ENCODE measurements at places on chromosomes 16 and 17. TPM values are rescaled to one million over a fixed set of nuclear protein-coding genes. Genes with fewer than 3 reads are reported as not detected.

GRCh38 chr17:45686250-45686649 is 97.9 kb upstream of the CRHR1 start:
- DNase-seq, result no peak

GRCh38 chr16:26993963-26994362 is 72.8 kb upstream of the C16orf82 start:
- no peak for DNase-seq

GRCh38 chr17:57424777-57425188 is 168.5 kb downstream of the MSI2 start:
- no peak for DNase-seq

- no peak for DNase-seq
Measured at GRCh38 chr17:57517632-57518456, 227.3 kb downstream of the CCDC182 start.

DNA sequence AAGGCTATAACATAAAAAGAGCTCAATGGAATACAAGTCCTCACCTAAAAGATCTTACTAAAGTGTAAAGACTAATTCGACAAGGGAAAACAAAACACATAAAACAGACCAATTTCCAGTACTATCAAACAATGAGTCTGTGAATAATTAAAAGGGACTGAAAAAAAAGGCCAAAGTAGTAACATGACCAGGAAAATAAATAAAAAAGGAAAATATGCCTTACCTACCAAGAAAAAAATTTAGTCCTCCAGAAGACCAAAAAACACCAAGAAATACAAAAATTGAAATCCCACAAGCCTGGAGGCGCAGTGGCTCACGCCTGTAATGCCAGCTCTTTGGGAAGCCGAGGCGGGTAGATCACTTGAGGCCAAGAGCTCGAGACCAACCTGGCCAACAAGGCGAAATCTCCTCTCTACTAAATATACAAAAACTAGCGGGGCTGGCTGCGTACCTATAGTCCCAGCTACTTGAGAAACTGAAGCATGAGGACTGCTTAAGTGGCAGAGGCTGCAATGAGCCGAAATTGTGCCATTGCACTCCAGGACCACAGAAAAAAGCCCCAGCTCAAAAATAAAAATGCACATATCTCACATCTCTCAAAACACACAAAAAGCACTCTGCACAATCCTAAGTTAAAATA is 60.8 kb downstream of the TEX14 start:
- no peak for DNase-seq

GRCh38 chr16:68487203-68487514 is 38.9 kb upstream of the SMPD3 start:
- no peak for DNase-seq

DNA sequence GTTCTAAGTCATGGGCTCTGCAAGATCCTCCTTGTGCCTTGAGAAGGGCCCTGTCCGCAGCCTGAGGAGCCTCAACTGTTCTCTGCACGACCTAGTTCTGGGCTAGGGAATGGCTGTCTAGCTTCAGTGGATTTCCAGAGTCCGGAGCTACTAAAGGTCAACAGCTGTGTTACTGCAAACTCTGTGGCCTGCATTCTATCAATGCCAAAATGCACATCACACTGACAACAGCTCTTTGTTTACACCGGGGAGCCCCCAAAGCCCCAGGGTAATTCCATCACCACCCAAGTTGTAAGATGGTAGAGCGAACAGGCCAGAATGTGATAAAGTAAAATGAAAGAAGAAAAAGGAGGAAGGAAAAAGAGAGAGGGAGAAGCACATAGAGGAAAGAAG is 610.2 kb downstream of the MAF start:
- no peak for DNase-seq

STH gene
- polyA plus RNA-seq, result not detected

LHX1 gene
- polyA plus RNA-seq, result 82.6 TPM

LITAFD gene
- not detected for polyA plus RNA-seq

- DNase-seq, result no peak
Measured at GRCh38 chr17:13230350-13231264, 212.8 kb upstream of the ELAC2 start.

GRCh38 chr16:10729104-10730048 is 14.3 kb upstream of the NUBP1 start:
- no peak for DNase-seq

- no peak for DNase-seq
Measured at GRCh38 chr17:68576137-68576536, 25.0 kb downstream of the FAM20A start.

- no peak for DNase-seq
Measured at GRCh38 chr16:64773184-64773583, 348.7 kb downstream of the CDH11 start.

ITGAD gene
- polyA plus RNA-seq, result 0.09 TPM

CLEC19A gene
- polyA plus RNA-seq, result not detected

DNA sequence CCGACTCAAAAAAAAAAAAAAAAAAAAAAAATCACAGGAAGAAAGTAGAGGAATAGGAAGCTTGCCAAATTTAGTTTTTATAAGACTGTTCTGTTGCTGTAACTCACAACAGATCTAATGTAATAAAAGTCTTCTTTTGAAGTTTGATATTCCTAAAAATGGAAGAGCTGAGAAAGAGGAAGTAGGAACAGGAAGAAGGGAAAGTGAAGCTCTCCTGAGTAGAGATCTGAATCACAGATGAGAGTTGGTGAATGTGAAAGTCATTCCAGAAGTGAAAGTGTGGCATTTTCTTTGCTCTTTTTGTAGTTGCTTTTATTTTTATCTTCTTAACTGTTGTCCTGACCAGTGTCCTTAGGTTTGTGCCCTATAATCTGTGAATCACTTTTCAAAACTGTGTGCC is 2.1 kb downstream of the NMT1 start:
- DNase-seq, result no peak

PLA2G10 gene
- polyA plus RNA-seq, result not detected

GRCh38 chr17:31534223-31534888 is 142.9 kb downstream of the RAB11FIP4 start:
- DNase-seq, result no peak

GRCh38 chr17:72901083-72901482 is 191.4 kb downstream of the SLC39A11 start:
- no peak for DNase-seq
